Activated CD4-positive, alpha-beta memory T cell treated with anti-CD3 and anti-CD28 coated beads for 36 hours (primary cell): ENCODE measurements at places on chromosomes 13 and 19. TPM values are rescaled to one million over a fixed set of nuclear protein-coding genes. Genes with fewer than 3 reads are reported as not detected.

Gene ZNF14
- total RNA-seq: 6.8 TPM

Gene GTF2F1
- total RNA-seq: 67.0 TPM

GRCh38 chr19:39175564-39175963 is 21.2 kb upstream of the NCCRP1 start:
- no peak for DNase-seq

GRCh38 chr19:12478234-12478941 is 6.2 kb downstream of the ZNF709 start:
- no peak for DNase-seq

GRCh38 chr19:48290771-48291488 is 21.0 kb downstream of the ZNF114 start:
- peak; percentile 64 for DNase-seq
